ENCODE measurements at places on chromosomes 1 and 21.

GRCh38 chr1:185311589-185312225 lies 5.3 kb downstream of the IVNS1ABP start:
- DNase-seq: no peak

- DNase-seq: no peak
These were observed 7.9 kb downstream of the ITSN1 start for GRCh38 chr21:33650230-33650629.

DNA sequence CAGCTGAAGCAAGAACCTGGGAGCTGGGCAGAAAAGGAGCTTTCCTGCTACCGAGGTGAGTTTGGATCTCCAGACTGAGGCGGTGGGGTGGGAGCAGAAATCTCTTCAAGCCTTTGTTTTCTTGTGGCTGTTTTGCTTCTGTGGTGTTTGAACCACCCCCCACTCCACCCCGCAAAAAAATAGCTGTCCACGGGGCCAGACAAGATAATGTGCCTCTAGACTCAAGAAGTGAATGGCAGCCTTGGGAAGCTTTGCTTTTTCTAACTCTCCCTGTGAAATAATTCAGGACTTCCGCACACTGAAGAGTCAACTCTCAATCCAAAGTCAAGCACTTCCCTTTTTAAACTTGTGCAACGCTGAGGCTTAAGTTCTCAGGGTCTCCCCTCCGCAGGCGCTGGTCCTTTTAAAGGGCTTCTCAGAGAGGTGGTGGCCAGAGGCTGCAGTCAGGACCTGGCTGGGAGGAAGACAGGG lies 159.6 kb upstream of the COA6 start:
- DNase-seq: no peak

- DNase-seq: peak; percentile 98
These were observed 150.1 kb downstream of the CDC7 start for GRCh38 chr1:91650764-91651163.

GRCh38 chr1:239719642-239720258 lies 333.4 kb downstream of the CHRM3 start:
- DNase-seq: no peak

GRCh38 chr1:10195570-10195969 lies 14.8 kb upstream of the KIF1B start:
- no peak for DNase-seq

DNA sequence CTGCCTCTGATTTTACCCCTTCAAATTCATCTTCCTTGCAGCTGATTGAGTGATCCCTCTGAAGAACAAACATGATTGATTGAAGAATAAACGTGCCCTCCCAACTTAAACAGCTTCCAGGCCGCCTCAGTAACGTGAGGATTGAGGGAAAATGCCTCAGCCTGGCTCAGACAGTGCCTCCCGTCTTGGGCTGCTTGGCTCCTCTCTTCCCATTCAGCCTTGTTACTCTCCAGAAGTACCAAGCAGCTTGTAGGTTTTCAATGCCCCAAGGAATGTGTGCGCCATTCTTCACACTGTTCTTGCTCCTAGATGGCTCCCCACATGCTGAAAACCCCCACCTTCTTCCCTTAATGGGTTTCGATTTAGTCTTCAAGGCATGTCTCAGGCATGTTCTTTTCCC lies 51.8 kb downstream of the ST6GALNAC5 start:
- DNase-seq: no peak

GRCh38 chr1:56524263-56524662 lies 55.1 kb downstream of the PLPP3 start:
- no peak for DNase-seq

DNA sequence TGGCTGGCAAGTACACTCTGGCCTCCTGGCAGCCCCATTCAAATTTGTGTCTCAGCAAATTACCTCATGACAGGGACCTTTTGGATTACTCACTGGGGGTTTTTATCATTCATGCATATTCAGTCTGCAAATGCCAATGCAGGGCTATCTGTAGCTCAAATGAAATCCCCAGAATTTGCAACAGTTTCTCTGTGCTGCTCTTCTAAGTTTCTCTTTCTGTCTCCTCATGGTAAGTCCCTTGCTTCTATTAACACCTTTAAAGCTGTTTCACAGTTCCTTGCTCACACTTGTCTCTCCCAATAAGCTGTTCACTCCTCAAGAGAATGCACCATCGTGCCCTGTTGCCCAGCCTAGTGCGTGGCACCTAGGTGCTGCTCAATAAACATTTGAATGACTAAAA lies 3.3 kb upstream of the FAM78B start:
- no peak for DNase-seq

DNA sequence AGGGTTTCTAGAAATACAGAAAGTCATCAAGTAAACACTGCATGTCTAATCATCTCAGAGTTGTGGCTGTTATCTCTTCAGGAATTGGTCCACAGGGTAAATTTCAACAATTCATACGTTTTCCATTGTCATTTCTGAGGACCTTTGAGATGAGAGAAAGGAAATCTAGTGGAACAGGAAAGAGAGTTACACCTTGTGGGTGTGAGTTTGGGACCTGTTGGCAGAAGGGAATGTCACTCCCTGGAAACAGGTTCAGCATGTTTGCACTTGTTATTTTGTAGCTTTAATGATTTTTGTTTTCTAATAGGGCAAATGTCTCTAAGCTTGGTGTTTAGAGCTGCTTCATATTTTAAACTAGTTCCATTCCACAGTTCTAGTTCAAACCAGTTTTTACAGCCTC lies 5.6 kb downstream of the TMEM167B start:
- no peak for DNase-seq

- DNase-seq: no peak
These were observed 51.9 kb downstream of the SPSB1 start for GRCh38 chr1:9344426-9345200.

DNA sequence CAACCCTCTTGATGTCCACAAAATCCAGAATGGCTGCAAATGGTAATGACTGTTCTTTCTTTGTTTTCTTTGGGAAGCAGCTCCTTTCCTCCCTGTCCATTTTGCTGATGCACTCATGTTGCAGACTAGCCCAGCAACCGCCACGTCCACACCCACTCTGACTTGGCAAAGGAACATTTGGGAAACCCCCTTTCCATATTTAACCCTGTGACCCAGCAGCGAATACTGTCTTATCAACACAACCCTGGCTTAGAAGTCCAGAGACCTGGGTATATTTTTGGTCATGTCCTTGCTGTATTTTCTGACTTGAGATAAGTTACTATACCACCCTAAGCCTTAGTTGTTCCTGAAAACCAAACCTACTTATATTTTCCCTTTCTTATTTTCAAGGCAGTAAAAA lies 18.1 kb upstream of the SHE start:
- no peak for DNase-seq

DNA sequence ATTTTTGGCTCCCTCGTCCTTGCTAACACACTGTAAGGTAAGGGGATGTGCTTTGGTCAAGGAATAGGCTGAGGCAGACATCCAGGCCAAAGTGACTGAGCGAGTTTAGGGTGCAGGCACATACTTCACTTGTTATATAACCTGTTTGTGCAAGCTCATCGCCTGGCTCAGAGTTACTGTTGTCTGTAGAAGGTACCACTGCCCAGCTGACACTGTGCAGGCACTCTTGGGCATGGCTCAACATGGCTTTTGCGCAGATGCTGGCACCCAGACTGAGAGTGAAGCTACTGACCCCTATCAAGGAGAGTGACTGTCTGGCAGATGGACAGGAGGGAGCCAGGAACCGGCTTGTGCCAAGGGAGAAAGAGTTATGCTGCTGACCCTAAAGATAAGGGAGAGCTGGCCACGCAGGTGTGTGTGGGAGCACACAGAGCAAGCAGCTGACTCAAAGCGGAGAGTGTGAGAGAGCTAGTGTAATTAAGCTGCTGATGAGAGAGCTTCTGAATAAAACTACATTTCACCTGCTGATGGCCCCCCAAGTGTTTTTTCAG lies 307.3 kb upstream of the USP24 start:
- no peak for DNase-seq

DNA sequence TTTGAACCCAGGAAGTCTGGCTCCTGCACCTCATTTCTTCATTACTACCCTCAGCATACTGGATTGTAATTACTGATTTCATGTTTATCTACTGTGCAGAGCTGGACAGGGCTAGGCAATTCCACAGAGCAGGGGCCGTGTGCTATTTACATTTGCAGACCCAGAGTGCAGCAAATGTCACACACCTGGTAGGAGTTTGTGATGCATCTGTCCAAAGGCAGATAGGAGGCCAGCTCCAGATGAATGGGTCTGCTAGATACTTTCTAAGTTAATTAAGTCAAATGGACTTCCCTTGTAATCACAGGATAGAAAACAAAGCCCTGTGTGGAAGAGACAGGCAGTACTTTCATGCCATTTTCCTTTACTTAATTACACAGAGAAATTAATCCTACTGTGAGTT lies 46.2 kb downstream of the PGBD5 start:
- no peak for DNase-seq

GRCh38 chr1:225454733-225455132 lies 26.9 kb upstream of the LBR start:
- peak; percentile 90 for DNase-seq

GRCh38 chr1:162487241-162487640 lies 10.4 kb upstream of the UHMK1 start:
- no peak for DNase-seq

DNA sequence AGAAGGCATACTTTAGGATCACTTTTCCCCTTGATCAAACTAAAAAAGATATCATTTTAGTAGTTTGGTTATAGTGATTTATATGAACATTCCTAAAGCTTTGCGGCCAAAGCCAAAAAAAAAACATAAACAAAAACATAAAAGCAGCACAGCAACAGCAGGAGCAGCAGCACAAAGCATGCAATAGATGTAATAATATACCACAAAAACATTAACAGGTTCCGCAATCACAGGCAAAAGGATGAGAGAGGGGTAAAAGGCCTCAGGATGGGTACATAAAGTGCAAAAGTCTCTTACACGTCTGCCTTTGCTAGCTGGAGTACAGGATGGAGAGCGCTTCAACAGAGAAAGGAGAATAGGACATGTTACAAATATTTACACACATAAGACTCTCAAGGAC lies 119.0 kb downstream of the COQ8A start:
- DNase-seq: no peak

DNA sequence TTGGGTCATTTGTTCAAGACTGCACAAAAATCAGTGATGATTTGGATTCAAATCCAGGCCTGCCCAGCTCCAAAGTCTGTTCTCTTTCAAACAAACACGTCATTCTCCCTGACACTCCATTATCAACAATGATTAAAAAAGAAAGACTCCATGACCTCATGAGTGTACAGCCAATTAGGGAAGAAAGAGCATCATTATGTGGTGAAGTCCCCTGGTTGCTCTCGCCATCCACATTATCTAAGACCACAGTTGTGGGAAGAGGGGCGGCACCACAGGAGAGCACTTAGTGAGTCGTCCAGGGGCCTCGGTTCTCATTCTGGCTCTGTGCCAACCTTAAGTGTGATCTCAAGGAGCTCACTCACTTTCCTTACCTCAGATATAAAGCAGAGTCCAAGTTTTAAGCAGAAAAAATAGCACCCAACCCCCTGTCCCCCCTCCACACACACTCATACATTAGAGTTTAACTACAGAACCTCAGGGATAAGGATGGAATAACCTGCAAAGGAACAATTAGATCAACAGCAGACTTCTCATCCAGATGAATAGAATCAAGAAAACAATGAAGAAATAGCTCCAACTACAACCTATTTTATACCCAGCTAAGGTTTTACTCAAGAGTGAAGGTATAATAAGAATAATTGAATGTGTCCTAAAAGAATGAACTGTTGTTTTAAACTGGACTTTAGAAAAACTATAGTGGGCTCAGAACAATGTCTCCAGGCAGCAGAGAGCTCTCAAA lies 47.8 kb downstream of the COL6A1 start:
- DNase-seq: no peak

DNA sequence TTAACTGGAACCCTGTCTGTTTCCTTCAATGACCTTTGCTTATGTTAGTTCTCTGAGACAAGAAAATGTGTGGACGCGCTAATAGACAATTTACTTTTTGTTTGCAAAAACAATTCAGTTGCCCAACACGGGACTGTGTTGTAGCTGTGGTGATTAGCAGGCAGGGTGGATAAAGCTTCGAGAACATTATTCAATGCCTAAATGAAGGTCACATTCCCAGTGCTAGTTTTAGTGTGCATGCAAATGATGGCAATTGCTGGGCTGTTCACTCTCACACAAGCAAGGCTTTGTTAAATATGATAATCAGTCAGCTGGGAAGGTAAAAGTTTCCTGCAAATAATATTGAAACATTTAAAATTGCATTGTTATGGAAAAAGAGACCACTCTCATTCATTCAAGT lies 188.4 kb downstream of the BACH1 start:
- DNase-seq: no peak

DNA sequence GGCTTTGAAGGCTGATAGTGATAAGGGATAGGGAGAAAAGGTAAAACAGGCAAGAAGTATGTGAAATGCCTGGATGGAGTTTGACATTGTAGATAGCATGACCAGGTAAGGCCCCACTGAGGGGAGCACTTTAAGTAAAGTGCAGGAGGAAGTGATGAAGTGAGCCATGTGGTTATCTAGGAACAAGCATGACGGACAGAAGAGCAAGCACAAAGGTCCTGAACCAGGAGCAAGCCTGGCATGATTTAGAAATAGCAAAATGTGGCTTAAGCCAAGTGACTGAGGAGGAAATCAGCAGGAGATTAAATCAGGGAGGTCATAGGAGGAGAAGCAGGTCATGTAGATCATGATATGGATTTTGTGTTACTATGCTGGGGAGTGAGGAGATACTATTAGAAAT lies 129.2 kb downstream of the GLUL start:
- DNase-seq: no peak

- DNase-seq: peak; percentile 14
These were observed 61.4 kb upstream of the LRRN2 start for GRCh38 chr1:204746838-204747442.

- no peak for DNase-seq
These were observed 96.6 kb upstream of the RUNX1 start for GRCh38 chr21:35145626-35146233.

- no peak for DNase-seq
These were observed 23.8 kb upstream of the CSF1 start for GRCh38 chr1:109886827-109887226.

- DNase-seq: no peak
These were observed 55.8 kb upstream of the LDLRAP1 start for GRCh38 chr1:25487628-25488027.

- no peak for DNase-seq
These were observed 71.8 kb upstream of the CSF1 start for GRCh38 chr1:109838838-109839240.

DNA sequence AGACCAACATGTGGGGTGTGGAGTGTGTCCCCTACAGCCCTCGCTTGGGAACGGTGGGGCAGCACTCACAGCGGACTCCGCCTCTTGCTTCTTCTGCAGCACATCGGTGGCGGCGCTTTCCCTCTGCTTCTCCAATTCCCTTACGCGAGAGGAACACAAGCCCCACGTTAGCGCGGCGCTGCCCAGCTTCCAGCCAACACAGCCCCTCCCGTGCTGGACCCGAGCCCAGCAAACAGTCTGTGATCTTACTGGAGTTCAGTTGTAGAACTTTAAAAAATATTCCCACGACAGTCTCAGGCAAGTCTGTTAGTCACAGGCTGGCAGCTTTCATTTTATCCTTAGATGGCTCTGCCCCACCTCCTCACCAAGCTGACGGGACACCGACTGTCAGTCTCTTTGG lies 13.6 kb downstream of the THAP3 start:
- DNase-seq: no peak

Data from kidney epithelial cell (primary cell).